Aorta (tissue), 5 donors: ENCODE measurements at places on chromosomes 7 and 10. TPM values are rescaled to one million over a fixed set of nuclear protein-coding genes. Genes with fewer than 3 reads are reported as not detected.

The OR6B1 gene
- not detected for total RNA-seq

The CYP2C19 gene
- not detected for total RNA-seq

The PSD gene
- total RNA-seq, result 1.4 TPM

The SPDYE16 gene
- 0.48 TPM for total RNA-seq

The FGL2 gene
- total RNA-seq, result 246 TPM

The CRYGN gene
- 0.84 TPM for total RNA-seq

The OR13A1 gene
- not detected for total RNA-seq

The GPR15LG gene
- not detected for total RNA-seq

The CRHR2 gene
- total RNA-seq, result 1.5 TPM

The TAS2R3 gene
- 3.1 TPM for total RNA-seq

The DNAH11 gene
- total RNA-seq, result 2.6 TPM
